ENCODE measurements at places on chromosomes 1 and 21.

DNA sequence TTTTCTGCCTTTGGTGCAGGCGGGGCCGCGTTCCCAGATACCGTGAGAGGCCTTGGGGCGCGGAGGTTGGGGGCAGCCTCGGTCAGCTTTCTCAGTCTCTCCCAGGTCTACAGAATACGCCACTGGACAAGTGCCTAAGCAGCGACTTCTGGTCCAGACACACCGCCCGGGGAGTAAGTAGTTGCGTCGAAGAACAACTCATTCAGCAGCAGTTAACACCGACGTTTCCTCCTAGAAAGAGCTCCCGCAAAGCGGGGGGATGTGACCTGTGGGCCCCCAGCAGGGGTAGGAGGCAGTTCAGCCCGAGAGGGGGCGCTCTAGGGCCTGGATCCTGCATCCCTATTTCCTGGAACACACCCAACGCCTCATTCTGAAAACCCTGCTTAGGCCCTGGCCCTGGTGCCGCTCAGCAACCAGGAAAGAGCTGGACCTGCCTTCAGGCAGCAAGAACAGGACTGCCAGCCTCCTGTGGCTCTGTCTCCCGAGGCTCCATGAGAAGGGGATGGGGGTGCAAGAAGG is 6.5 kb upstream of the BARHL2 start:
- no peak for DNase-seq

DNA sequence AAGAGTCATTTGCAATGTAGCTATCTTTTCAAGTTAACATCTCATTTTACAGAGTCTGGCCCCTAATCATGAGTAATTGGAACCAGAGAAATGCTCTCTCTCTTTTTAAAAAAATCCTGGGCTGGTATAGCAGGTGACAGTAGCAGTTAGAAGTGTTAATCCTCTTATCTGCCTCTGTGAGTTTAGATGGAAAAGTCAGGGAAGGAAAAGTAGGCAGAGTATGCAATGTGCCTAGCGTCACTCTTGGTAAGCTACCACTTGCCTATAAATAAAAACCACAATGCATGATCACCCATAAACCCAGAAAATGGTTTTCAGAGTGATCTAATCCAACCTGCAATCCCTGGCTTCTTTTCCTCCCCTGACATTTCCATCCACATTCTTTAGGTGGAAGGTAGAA is 43.2 kb downstream of the UTP25 start:
- DNase-seq = no peak

GRCh38 chr1:233240829-233241682 is 54.5 kb downstream of the PCNX2 start:
- DNase-seq = peak; percentile 56

DNA sequence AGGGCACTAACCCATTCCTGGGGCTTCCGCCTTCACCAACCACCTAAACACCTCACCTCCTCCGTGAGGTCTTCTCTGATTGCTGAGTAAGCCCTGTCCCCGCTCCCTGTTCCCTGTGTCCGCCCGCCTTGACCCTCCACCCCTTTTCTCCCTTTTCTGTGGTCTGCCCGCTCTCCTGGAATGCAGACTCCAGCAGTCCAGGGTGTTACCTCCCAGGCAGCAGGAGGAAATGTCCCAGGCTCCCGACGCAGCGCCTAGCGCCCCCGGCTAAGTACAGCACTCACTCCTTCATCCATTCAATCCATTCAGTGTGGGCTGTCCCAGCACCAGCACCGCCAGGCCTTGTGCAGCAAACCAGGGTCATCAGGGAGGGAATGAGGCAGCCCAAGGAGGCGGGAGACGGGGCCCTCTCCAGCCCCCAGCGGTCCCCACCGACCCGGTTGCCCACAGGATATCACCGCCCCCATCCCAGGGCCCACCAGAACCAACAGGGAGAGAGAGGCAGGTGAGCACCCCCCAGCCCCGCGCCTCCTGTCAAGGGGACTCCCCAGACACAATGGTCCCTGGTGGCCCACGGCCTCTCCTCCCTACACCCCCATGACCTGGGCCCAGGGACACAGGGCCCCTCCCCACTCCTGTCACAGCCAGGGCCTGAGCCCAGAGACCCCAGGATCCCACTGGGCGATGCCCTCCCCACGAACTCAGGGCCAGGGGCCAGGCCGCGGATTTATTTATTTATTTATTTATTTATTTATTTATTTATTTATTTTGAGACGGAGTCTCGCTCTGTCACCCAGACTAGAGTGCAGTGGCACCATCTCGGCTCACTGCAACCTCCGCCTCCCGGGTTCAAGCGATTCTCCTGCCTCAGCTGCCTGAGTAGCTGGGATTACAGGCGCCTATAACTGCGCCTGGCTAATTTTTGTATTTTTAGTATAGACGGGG is 10.2 kb downstream of the TNFRSF14 start:
- DNase-seq = no peak

- peak; percentile 93 for DNase-seq
These were observed 5.7 kb downstream of the HSPG2 start for GRCh38 chr1:21931171-21932093.

DNA sequence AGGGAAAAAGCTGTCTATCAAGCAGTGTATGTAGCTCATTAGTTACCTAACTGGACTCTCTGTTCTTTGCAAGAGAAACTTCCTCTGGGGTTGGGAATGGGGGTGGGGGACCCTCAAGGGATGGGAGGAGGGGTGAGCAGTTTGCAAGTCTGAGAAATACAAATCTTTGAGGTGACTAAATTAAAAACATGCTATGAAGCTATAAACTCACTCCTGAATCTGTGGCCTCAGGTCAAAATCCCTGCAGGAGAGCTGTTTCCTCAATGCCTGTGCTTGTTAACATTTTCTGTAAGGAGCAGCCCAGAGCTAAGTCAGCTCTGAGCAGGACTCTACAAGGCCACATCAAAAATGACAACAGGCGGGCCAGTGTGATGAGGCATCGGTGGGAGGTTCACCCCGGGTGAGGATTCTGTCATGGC is 32.8 kb upstream of the PTPRC start:
- peak; percentile 84 for DNase-seq

DNA sequence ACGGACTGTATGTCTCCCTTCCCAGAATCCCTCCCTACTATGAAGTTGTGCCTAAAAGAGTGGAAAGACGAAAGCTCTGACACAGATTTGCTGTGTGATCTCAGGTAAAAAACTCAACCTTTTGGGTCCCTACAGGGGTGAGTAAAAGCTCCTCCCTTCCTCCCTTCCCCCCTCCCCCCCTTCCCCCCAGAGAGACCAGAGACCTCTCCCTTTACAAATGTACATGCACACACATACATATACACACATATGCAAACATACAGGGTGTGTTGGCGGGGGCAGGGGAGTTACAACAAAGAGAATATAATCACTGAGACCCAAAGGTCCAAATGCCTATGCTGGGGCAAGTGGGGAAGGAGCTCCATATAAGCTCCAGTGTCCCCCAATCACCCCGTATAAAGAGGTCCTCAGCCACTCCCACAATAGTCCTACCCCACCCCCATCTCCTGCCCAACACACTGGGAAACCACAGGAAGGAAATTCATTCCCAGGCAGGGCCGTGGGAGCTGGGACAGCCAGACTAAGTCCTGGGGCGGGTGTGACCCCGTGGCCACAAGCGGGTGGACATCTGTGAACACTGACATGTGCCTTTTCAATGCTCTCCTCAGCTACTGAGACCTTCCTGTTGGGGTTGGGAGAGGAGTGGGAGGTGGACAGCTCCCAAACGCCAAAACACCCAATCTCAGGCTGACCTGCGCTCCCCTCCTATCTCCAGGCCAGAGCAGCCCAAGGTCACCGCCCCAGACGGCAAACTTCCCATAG is 2.0 kb downstream of the MEF2D start:
- DNase-seq = peak; percentile 57

DNA sequence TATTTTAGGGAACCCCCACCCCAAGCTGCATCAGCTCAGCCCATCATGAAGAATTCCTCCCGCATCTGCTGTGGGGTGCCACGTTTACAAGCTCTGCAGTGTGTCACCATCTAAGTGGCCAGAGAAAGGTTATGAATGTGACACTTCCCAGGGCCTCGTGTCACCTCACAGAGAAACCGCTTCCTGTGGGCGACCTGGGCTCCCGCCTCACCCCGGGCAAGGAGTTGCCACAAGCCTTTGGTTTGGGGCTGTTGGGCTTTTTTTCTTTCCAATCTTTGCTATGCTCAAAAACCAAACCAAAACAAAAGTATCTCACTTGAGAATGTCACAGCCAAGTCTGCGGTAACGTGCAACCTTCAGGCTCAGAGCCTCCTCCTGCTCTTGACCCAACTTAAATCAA is 82.1 kb upstream of the ARHGEF16 start:
- DNase-seq = no peak

GRCh38 chr1:40664167-40664537 is 1.3 kb downstream of the RIMS3 start:
- no peak for DNase-seq

DNA sequence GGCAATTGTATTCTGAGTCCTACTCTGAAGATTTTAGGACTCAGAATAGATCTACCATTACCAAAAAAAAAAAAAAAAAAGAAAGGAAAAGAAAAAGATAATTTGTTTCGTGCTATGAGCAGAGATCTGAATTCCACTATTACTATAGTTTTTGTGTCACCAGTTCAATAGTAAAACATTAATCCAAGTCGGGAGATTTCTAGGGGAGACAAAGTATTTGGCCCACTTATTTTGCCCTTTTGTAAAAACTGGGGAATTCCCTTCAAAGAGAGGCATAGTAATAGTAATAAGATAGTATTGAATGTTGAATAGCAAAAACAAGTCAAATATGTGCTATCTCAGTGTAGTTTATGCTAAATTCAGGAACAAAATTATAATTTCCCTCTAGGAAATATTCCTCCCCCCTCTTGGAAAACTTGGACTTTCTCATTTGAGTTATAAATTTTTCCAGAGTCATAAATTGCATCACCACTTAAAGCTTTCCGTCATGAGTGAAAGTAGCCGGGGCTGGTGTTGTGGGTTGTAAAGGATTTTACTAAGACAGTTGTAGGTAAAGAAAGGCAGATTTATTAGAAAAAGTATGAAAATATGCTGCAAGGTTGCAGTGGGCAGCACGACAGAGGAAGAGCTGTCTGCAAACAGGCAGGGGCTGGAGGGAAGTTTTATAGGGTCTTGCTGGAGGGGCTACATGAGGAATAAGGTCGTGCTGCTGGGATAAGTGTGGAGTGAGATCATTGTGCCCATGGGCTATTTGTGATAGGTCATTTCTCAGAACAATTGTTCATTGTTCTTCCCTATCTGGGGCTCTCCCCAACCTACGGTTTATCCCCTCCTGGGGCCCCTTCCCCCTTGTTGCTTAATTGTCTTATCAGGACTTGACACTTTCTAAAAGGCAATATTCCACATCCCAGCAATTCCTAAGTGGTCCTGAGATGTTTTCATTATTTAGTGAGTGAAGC is 1009.9 kb downstream of the PLA2G4A start:
- DNase-seq = no peak

GRCh38 chr1:16720351-16721223 is 19.7 kb upstream of the RNU1-4 start:
- no peak for DNase-seq

DNA sequence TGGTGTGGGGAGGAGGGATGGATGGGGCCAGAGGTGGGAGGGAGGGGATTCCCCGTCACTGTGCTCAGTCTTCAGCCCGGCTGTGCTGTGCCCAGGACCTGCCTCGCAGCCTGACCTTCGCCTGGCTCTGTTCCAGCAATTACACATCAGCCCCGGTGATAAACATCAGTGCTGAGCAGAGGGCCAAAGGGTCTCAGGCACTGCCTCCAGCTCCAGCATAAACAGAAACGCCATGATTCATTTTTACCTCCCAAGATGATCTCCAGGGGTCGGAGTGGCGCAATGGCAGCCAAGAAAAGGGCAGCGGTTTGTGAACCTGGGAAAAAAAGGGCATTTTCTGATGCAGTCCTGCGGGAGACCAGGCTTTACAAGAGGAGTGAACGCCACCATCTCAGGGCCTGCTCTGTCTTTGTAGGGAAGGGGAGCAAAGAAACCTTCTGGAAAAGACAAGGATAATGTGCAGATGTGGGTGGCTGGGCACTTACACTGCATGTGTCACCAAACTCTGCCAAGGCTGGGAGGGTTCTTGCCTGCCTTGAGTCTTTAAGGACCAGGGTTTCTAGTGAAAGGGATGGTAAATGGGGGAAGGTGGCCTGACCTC is 28.1 kb downstream of the SHISA4 start:
- peak; percentile 89 for DNase-seq

DNA sequence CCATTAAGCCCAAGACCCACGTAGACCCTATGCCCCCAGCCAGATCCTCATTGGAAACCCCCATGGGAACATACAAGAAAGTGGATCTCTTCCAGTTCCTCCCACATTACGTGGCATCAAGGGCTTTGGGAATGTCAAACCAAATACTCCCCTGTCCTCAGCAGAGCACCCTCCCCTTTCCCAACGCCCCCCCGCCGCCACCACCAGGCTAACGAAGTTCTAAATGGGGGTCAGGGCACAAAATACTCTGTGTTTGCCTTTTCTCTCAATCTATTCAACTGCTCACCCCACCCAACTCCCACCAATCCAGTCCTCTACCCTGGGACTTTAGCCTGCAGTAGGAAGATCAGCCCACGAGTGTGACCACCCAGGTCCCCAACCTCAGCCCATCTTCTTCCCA is 24.5 kb downstream of the NEK2 start:
- DNase-seq = no peak
